ENCODE measurements at places on chromosomes 1 and 21. TPM values are rescaled to one million over a fixed set of nuclear protein-coding genes. Genes with fewer than 3 reads are reported as not detected.

DNA sequence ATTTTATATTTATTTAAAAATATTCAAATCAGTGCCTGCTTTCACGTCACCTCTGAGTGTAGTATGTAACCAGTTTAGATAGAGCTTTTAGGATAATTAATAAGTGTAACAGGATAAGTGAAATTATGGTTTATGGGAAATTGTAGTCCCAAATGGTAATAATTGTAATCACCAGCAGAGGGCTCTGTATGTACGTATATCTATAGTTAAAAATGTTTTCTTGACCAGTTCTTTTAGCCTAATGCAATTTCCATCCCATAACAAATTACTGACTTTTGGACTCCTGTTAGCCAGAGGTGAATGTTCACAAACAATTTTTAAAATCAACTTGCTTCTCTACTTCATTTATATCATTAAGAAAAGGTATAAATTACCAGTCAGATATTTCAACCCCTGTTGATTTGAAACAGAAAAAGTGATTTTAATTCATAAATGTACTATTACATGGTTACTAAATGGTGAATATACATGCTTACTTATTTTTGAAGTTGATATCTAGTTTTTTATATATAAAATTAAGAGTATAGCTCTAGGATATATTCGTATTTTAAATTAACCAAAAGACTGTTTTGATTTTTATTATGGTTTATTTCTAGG is 25.3 kb downstream of the SLC30A7 start:
- peak; percentile 42 for DNase-seq

DNA sequence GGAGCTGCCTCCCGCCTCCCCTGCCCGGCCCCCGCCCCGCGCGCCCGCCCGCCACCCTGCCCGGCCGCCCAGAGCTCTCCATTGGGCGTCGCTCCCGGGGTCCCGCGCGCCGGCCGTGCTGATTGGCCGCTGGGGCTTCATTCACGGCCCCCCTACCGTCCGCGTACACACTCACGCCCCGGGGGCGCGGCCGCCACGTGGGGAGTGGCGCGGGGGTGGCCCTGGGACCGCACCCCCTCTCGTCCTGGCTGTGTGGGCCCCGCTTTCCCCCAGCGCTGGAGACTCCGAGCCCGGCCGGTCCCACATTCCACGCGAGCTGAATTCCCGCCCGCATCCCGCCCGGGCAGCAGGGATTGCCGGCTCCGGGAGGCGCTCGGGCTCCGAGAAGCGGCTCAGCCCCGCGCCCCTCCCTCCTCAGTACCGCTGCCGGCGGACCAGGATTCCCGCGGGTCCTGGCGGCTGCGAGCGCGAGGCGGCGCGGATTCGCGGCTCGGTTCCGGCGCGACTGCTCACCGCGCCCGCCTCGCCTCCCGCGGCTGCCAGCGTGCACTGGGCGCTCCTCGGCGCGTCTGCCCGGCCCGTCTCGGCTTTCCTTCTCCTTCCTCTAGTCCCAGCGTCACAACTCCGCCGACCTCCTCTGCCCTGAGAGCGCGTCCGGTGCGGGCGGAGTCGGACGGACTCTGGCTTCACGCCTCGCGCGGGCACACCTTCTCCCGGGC is 450 bp upstream of the POU3F1 start:
- peak; percentile 86 for DNase-seq

Gene DIO1
- 7.1 TPM for polyA plus RNA-seq

GRCh38 chr1:197234581-197234980 is 33.5 kb upstream of the CRB1 start:
- DNase-seq, result no peak

- DNase-seq, result no peak
These were observed 83.1 kb upstream of the HAO2 start for GRCh38 chr1:119285482-119285881.

All from renal pelvis (tissue), 12 donors.